Upper lobe of right lung (tissue), 1 donor: ENCODE measurements at places on chromosomes 13 and 19. TPM values are rescaled to one million over a fixed set of nuclear protein-coding genes. Genes with fewer than 3 reads are reported as not detected.

Gene CACNG6
- not detected for total RNA-seq

Gene ZNF491
- 1.9 TPM for total RNA-seq

Gene MEIOSIN
- total RNA-seq, result not detected

Gene UHRF1
- 0.90 TPM for total RNA-seq

Gene MATK
- 22.6 TPM for total RNA-seq

Gene RNF17
- not detected for total RNA-seq

Gene ZNF557
- total RNA-seq, result 11.1 TPM
